ENCODE measurements at places on chromosomes 2 and 18. TPM values are rescaled to one million over a fixed set of nuclear protein-coding genes. Genes with fewer than 3 reads are reported as not detected.

Gene ELOA2
- not detected for polyA plus RNA-seq

Gene NAT8
- not detected for polyA plus RNA-seq

Gene TUBA3D
- not detected for polyA plus RNA-seq

DNA sequence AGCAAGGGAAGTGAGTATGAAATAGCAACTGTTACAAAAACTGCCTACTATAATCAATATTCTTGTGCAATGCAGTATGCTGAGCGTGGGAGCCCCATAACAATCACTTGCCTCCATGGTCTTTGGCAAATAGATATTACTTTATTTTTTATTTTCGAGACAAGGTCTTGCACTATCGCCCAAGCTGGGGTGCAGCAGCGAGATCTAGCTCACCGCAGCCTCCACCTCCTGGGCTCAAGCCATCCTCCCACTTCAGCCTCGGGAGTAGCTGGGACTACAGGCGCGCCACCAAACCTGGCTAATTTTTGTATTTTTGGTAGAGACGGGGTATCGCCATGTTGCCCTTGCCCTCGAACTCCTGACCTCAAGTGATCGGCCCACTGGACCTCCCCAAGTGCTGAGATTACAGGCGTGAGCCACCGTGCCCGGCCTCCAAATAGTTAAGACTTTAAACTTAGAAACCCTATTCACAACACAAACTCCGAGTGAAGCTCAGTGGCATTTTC, 1.2 kb upstream of the CCNT2 start:
- DNase-seq: no peak

DNA sequence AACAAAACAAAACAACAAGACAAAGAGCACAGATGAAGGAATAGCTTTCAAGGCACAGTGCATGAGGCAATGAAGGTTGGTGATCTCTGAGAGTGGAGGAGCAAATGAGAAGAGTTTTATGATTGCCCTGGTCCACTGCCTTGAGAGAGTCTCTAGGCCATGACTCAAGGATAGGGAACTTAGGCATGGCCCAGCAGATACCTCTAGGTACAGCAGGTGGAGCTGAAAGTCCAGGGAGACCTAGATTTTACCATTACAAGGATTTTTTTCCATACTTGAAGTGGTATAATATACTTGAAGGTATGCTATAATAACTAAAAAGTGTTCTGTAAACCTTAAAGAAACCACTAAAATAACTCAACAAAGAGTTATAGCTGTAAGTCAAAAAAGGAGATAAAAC, 239.5 kb upstream of the KLHL29 start:
- no peak for DNase-seq

- DNase-seq: no peak
Measured at GRCh38 chr2:9975328-9975727, 23.8 kb downstream of the GRHL1 start.
